ENCODE measurements at places on chromosomes 6 and 20.

- DNase-seq = no peak
These were observed 2.7 kb upstream of the COL9A3 start for GRCh38 chr20:62814060-62814708.

DNA sequence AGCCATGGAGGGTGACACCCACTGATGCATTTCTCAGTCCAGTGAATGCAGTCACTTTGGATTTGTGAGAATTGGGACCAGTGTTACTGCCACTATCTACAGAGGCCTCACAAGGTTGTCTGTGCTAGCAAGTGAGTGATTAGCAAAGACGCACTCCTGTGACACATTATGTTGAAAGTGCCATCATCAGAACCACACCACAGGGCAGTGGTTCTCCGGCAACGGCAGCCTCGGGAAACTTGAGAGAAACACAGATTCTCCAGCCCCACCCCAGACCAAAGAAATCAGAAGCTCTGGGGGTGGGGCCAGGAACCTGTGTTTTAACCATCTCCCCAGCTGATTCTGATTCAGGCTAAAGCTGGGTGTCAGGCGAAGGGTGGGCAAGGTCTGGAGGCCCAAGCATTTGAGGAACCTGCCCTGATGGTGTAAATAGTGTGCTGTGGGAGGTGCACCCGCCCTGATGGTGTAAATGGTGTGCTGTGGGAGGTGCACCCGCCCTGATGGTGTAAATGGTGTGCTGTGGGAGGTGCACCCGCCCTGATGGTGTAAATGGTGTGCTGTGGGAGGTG, 39.9 kb downstream of the TMEM242 start:
- no peak for DNase-seq

GRCh38 chr6:53634184-53634631, 31.3 kb downstream of the KLHL31 start:
- DNase-seq = no peak

DNA sequence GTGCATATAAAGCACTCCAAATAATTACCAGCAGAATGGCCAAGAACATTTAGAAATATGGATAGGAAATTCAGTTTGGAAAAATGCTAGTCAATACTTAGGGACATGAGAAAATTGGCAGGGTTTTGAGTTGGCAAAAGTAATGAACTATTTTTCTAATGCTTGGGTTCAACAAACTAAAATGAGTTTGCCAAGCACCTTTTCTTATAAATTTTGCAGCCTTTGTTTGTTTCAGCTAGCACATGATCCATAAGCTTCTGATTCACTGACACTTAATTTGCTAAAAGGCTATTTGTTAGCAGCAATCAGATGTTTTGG, 324.8 kb downstream of the QKI start:
- DNase-seq = no peak
